HS-5 (cell line): ENCODE measurements at places on chromosomes 1 and 21.

DNA sequence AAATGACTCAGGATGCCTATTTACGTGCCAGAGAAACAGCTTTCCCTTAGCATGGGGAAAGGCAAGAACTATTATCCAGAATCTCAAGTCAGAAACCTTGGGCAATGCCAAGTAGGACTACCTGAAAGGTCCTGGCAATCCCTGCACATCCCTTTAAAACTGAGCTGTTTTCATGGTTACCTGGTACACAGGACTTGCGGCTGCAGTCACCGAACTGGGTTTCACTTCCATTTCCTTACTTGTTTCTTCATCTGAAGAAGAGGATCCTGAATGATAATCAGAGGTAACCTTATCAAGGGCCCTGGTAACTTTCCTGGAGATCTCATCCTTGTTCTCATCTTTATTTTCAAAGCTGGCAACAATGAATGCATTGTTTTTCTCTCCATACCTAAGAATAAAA, 14.3 kb downstream of the BTG3 start:
- no peak for DNase-seq

DNA sequence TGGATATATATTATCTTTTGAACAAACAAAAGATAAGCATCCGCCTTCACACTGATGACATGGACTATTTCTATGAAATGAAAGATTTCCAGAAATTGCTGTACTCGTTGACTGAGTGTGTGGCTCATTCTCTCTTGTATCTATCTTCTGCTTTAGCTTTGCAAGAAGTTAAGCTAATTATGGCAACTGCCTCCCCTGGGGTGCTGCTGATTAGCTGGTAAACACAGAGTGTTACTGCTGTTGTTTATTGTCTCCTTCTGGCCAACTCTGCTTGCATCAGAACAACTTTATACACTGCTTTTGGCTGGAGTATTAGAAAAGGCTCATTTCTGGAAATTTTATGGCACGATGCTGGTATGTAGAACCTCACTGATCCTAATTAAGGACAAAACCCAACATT, 95.6 kb upstream of the SNX7 start:
- no peak for DNase-seq

- no peak for DNase-seq
Observed at GRCh38 chr1:235013512-235013911, 115.1 kb downstream of the TOMM20 start.

- no peak for DNase-seq
Observed at GRCh38 chr1:162471290-162471853, 26.2 kb upstream of the UHMK1 start.

- no peak for DNase-seq
Observed at GRCh38 chr1:201294876-201295275, 11.6 kb downstream of the PKP1 start.

DNA sequence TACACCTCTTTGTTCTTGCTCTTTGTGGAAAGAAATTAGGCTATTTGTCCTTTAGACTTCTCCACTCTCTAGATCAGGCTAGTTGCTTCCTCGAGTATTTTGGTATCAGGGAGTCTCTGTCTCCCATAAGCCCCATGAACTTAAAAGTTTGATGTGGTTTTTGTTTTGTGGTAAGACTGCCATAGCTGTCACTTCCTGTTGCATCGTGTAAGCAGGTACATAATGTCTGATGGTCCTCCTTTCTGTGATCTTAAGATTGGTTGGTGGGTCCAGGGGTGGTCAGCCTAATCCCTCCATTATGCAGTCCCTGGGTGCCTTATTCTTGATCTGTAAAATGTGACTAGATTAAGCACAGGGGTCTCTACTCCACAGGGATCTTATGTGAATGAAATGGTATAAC, 23.1 kb downstream of the CD53 start:
- no peak for DNase-seq

DNA sequence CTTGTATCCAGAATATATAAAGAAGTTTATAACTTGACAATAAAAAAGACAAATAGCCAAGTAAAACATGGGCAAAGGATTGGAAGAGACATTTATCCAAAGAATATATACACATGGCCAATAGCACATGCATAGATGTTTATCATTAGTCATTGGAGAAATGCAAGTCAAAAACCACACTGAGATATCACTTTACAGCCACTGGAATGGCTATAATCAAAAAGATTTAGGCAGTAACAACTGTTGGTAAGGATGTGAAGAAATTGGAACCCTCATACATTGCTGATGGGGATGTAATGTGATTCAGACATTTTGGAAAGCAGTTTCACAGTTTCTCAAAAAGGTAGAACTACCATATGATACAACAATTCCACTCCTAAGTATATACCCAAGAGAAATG, 51.1 kb downstream of the SLC44A5 start:
- DNase-seq: no peak

DNA sequence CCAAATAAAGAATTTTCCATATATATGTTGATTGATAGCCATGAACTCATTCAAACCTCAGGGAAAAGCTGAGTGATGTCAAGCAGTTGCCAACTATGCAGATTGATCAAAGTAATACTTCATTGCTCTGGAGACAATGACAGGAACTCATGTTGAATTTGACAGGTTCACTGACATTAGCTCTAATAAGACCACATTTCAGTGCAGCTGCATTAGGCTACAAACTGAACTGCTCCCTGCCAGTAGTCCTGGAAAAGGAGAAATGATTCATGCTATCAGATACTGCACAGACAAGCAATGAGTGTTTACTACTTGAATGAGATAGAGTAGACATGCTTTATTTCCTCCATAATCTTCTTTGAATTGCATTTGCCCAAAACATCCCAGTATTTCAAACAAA, 948.4 kb downstream of the MRPL39 start:
- no peak for DNase-seq

GRCh38 chr1:7334475-7335035, 436.5 kb upstream of the VAMP3 start:
- no peak for DNase-seq

- DNase-seq: no peak
Observed at GRCh38 chr1:109201123-109201703, 12.5 kb upstream of the SARS1 start.

DNA sequence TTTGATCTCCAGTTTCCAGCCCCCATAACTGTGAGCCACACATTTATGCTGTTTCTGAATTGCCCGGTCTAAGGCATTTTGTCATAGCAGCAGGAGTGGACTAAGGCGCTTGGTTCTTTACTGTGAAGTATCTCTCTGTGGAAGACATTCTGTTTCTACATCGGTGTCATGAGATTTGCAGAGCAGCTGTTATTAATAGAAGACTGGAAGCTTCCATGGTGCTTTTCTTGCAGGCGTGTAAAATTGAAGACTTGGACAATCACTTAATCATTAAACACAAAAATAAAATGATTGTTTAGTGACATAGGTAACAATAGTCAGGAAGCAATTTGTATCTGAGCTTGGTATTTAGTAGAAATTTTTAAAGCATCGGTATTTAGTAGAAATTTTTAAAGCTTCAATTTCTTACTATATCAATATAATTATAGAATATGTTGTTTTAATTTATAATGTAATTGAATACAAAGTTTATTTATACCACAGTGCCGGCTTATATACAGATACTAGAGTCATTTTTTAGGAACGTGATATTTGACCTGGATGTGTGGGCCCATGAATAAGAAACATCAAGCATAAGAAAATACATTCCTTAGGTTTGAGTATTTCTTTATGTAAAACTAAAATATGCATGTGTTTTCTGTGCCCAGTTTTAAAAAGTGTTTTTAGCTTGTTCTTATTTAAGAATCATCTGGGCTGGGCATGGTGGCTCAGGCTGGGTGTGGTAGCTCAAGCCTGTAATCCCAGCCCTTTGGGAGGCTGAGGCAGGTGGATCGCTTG, 60.6 kb upstream of the COL6A1 start:
- DNase-seq: no peak

DNA sequence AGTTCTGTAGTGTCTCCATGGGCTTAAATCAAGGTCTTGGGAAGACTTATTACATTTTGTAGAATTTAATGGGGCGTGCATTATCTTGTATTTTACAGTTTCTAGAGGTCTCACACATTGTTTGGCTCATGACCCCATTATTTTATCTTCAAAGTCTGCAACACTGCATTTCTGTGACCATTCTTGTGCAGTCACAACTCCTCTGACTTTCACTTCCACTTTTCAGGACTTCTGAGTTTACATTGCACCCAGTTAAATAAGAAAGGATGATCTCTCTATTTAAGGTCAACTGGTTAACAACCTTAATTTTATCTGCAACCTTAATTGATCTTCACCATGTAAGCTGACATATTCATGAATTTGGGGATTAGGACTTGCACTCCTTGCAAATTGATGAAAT, 1186.6 kb downstream of the MRPL39 start:
- no peak for DNase-seq

DNA sequence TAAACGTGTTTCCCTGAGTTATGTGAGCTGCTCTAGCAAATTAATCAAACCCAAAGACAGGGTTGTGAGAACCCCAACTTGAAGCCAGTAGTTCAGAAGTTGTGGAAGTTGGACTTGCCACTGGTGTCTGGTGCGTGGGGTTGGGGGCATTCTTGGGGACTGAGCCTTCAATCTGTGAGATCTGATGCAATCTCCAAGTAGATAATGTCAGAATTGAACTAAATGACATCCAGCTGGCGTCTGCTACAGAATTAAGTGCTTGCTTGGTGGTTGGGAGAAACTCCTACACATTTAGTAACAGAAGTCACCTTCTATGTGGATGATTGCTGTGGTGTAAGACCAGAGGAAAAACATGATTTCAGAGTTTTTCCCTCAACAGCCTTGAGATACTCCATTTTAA, 207.4 kb downstream of the FGGY start:
- no peak for DNase-seq

- DNase-seq: no peak
Observed at GRCh38 chr1:157894613-157895165, 53.1 kb upstream of the CD5L start.

DNA sequence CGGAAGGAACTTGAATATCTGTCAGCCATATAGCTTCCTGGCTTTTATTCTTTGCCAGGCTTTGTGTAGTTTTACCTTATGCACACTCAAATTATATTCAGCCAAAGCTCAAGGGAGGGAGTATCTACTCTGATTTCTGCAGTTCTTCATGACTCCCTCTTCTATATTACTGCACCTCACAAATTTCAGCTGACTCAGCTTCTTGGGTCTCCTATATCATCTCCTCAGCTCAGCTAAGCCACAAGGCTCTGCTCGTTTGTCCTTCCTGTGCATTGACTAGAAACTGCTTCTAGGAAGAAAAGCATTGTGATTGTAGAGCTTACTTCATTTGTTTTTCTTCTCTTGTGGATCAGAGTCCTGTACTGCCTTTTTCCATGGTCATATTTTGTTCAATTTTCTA, 37.4 kb downstream of the BTBD8 start:
- no peak for DNase-seq

DNA sequence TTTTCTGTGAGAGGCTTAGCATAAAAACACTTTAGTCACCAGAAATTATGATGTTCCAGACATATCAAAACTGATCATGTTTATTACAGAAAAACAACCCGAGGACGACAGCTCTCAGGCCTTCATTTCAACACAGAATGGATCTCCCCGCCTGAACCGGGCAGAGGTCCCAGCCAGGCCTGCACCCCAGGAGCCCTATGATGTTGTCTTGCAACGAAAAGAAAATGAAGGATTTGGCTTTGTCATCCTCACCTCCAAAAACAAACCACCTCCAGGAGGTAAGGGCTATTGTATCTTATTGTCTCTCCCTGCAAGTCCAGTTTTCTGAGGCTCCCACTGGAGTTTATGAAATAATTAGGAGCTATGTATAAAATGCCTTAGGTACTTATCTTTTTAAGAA, 105.5 kb downstream of the PHTF1 start:
- DNase-seq: no peak

- DNase-seq: peak; percentile 69
Observed at GRCh38 chr1:119002028-119002686, 14.0 kb upstream of the TBX15 start.

DNA sequence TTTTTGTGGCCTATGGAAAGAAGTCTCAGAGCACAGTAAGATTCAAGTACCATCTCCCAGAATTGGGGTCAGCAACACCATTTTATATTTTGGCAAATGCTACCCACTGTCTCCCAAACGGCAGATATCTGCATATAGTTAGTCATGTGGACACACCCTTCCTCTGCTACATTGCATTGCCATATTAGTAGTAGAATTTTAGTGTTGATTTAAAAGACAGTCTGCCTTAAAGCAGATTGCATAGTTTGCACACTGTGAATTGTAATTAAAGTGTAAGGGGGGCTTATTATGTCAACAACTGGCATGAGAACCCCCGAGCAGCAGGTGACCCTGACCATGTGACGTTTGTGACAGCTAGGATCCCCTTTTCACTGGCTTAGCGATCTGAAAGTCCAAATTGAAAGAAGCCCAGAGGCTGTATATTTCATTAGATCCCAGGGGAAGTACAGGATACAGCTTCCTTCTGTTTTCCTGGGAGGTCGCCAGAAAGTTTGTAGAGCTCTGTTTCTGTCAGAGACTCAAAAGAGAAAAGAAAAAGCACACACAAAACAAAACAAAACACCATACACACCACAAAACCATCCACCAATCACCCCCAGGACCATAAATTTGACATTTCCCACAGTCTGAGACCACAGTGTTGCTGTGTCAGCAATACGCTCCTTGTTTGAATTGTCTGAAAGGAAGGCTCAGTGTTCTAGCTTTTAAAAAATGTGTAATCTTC, 172.4 kb downstream of the NFIA start:
- DNase-seq: no peak

DNA sequence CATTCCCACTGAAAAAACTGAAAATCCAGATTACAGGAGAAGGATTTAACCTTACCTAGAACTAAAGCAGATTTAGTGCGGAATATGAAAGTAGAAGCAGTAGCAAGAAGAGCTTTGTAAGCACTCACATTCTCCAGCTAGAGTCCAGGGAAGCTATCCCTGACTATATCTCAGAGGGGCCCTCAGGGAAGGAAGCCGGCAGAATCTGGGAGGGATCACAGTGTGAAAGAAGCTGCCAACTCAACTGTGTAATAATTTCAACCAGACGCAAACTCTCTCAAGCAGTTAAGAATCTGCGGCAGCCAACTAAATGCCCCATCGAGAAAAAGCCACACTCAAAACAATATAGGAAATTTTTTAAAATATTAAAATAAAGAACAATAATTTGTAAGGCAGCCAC, 163.8 kb downstream of the EIF4G3 start:
- no peak for DNase-seq

DNA sequence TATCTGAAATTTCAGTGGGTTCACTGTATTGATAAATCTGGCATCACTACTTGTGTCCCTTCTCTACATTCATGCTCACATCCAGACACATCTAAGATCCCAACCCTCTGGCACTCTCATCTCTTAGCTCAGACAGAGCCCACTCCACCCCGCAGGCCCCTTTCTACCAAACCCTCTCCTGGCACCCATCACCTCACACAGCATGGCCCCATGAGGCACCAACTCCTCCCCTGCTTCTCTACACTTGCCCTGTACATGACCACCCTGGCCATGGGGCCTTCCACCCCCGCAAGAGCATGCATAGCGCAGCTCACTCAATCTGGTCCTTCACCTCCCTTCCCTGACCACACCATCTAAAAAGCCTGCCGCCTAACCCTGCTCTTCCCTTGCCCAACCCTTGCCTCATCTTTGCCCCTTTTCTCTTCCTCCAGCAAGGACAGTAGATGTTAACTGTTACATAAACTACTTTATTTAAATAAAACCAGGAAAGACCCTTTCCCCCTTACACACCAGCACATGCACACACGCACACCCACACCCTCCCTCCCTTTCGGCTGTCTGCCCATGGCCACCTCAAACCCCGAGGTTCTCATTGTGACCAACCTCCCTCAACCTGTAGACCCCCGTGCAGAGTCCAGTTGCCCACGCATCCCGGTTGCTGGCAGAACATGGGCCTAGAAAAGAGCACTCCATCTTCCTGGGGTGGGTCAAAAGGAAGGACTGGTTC, 15.6 kb downstream of the SH3BP5L start:
- DNase-seq: no peak

GRCh38 chr21:44090325-44090724, 16.9 kb upstream of the PWP2 start:
- DNase-seq: no peak

GRCh38 chr1:161166669-161167548, 683 bp downstream of the PPOX start:
- no peak for DNase-seq
